ENCODE measurements at places on chromosomes 3 and 15.

DNA sequence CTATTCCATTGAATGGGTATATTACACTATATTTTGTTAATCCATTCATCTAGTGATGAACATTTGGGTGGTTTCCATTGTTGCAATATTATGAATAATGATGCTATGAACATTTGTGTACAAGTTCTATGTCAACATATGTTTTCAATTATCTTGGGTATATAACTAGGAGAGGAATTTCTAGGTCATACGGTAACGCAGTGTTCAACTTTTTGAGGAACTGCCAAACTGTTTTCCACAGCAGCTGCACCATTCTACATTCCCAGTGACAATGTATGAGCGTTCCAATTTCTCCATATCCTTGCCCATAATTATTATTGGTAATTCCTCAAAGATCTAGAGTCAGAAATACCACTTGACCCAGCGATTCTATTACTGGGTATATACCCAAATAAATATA is 24.1 kb upstream of the RORA start:
- no peak for DNase-seq

DNA sequence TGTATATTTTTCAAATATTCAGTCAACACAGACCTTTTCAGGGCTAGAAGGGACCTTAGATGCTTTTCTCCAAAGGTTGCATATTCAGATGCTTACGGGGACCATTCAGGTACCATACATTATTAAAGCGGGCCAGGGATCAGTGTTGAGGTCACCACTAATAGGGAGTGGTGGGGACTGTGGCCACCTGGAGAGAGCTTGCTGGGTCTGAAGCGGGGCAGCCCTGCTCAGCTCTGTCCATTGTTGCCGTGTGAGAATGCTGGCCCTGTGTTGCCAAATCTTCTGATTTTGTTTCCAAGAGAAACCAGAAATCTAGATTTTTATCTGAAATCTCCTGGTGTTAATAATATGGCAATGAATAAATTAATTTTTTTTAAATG is 23.7 kb downstream of the ABHD2 start:
- DNase-seq, result no peak

DNA sequence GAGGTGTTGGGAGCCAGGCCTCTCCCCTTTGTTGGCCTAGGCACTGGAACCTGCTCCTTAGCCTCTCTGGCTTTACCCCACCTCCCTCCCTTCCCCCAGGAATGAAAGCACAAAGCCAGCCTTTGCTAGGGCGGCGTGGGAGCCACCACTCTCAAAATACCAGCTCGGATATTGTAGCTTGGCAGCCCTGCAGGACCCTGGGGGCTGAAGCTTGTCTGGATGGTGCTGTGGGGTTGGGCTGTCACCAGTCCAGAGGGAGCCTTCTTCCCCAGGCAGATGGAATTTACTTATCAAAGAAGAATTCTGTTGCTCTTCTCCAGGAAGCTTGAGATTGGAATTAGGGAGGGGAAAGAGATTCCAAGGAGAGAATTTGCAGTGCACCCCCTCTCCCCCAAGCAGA is 14.9 kb upstream of the GRM2 start:
- DNase-seq, result no peak

DNA sequence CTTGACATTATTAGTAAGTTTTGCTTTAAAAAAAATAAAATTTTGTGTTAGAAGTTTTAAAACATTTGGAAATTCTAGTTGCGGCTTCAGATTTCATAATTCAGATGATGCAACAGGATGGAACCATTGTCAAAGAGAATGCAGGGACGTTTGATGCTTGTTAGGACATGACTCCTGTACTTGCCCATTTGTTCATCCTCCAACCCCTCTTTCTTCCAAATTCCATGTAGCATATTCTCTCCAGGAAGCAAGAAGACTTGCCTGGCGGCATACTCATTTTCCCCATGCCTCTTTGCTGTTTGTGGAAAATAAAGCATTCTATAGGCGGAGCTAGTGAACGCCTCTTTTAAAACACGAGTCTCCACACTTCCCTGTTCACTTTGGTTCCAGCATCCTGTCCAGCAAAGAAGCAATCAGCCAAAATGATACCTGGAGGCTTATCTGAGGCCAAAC is at the start of gene CSTA:
CSTA (plus strand) TSS at position 378 of the 453 bp plus-strand sequence; CDS start at position 423, 45 bp downstream.
- DNase-seq, result no peak

DNA sequence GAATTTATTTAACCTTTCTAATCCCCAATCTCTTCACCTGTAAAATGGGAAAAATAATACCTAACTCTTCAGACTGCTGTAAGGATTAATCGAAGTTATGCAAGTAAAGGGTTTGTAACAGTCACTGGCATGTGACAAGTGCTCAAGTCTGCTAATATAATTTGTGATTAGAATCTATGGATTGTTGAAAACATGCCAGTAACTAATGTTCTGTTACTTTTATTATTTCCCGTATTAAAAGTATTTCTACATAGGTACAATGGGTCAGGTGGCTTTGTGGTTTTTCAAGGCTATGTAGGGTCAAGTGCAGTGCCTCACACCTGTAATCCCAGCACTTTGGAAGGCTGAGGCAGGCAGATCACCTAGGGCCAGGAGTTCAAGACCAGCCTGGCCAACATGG is 29.4 kb downstream of the ULK4 start:
- no peak for DNase-seq

DNA sequence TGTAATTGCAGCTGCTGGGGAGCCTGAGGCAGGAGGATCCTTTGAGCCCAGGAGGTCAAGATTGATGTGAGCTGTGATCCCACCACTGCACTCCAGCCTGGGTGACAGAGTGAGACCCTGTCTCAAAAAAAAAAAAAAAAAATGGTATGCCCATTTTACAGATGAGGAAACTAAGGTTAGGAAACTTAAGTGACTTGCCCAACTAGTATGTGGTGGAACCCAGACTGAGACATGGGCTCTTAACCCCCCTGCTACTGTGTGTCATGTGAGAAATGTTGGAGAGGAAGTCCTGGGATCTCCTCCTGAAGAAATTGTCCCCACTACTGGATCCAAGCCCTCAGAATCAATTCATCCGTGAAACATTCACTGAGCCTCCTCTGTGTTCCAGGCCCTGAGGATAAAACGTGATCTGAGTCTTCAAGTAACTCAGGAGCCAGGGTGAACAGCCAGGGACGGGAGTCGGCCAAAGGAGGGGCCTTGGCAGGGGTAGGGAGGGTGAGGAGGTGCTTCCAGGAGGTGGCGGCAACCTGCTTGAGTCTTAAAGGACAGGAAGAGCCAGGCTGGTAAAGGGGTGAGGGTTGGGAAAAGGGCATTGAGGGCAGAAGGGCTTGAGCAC is 19.6 kb upstream of the RNU6-1 start:
- DNase-seq, result no peak

DNA sequence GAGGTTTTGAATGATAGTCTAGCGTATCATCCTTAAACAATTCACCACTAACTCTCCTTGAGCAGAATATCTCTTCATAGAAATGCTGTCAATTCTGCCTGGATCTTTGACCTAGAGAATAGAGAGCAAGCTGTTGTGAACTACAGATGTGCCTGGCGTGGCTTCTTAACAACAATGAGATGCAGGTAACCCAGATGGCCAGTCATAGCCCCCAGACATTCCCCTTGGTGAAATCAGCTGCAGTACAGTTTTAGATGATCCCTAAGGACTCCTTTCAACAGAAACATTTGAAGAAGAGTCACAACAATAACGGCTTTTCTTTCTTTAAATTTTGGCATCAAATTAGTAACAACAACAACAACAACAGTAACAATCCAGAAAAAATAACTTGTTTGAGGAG is 1041.3 kb downstream of the ROBO1 start:
- DNase-seq, result no peak

- DNase-seq, result no peak
Observed at GRCh38 chr3:133152681-133153220, 114.6 kb downstream of the TMEM108 start.

DNA sequence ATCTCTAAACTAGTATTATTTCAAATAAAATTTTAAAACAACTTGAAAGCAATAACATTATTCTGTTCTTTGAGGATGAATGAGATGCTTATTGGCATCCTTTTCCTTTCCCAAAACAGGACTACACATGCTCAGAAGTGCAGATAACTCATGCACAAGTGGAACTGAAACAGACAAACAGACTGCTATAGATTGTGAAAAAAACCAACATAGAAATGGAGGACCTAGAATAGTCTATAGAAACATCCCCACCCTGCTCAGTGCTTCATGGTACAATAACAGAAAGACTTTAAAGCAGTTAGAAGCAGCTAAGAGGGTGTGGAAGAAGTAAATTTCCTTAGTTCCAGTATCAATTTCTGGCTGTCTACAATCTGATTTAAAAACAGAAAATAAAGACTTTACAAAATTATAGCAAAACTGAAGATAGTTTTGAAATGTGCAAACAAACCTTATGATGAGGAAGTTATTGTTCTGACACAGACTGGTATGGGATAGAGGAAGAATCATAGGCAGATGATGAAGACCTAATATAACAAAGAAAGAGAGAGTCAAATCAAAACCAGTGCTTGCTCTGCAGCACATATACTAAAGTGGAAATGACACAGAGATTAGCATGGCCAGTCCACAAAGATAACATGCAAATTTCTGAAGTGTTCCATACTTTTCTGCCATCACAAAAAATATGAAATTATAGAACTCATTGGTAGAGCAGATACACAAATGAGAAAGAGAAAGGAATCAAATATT is 1025.4 kb downstream of the SQOR start:
- DNase-seq, result no peak

DNA sequence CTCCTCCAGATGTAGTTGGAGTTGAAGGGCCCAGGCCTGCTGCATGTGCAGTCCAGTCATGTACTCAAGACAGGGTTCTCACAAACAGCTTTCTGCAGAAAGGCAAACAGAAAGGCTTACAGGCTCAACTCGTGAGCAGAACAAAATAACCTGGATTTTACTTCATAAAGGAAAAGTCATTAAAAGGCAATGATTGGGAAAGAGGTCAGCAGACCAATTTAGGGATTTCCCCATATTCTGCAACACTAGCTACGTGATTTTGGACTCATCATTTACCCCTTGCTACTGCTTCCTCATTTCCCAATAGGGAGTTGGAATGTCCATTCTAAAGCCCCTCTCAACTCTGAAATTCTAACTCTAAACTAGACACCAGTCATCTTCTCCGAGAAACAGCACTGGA is 18.1 kb downstream of the METTL6 start:
- no peak for DNase-seq

DNA sequence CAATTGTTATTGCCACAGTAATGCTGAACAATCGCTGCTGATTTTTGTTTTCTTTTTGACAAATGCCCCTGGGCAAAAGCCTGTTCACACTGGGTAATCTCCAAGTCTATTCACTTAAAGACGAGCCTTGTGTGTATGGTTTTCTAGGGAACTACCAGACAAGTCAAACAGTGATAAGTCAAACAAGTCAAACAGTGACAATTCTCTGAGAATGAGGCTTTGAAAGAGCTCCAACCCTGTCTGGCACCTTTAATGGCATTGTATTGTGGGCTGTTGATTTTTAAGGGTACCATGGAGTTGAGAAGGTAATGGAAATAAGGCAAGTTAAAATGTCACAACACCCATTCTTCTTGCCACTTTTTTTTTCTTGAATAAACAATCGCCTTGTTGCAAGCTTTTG is 59.4 kb upstream of the TMC3 start:
- DNase-seq, result no peak

GRCh38 chr3:46442576-46443530 is 21.9 kb downstream of the LTF start:
- no peak for DNase-seq

- no peak for DNase-seq
Observed at GRCh38 chr3:30711151-30711550, 104.8 kb downstream of the TGFBR2 start.

DNA sequence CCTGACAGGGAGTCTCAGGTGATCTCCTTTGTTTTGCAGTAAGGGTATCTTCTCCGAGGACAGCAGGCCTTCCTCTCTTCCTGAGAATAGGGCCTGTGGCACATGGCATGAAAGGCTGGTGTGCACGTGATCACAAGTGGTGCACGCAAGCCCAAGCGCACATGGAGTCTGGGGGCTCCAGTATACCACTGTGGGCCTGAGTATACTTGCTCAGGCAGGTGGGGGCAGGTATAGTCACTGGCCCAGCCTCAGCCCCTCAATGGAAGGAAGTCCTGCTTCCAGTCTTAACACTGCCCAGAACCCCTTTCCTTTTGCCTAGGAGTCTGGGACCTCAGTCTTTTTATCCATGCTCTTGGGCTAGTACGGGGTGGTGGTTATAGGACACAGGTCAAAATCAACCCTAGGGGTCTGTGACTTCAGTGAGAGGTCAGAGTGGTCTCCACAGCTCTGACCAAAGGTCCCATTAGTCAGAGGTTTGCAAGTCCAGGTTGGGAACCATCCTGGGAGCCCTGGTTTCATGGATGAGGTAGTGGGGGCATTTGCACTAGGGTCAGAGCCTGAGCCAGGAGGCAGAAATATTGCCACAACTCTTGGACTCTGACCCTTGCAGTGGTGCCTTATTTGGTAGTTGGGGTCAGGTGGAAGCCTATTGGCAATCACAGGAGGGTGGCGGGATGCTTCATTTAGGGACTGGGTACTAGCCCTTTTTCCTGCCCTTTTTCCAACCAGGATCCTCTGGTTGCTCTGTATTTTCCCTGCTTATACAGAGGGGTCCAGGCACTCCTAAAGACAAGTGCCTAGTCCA is 823 bp upstream of the CCDC71 start:
- no peak for DNase-seq

DNA sequence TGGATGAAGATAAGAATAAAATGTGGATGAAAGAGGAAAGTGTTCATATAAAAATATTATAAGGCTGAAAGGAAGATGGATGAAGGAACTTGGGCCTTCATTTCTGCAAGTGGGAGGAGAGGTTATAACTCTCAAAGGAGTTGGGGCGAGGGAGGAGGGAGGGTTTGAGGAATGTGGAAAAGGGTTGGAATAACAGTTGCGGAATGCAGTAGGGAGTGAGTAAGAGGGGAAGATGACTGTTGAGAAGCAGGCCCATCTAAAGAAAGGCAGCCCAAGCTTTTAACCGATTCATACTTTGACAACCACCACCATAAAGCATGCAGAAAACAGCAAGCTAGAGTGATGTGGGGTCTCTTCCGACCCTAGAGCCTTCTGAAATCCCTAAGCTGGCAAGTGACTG is 8.3 kb upstream of the TM4SF4 start:
- DNase-seq, result no peak

- DNase-seq, result no peak
Observed at GRCh38 chr3:182621435-182622240, 171.7 kb upstream of the ATP11B start.

- DNase-seq, result no peak
Observed at GRCh38 chr3:31613177-31613576, 80.5 kb downstream of the STT3B start.

- DNase-seq, result no peak
Observed at GRCh38 chr15:73001840-73002239, 50.4 kb upstream of the NEO1 start.

- no peak for DNase-seq
Observed at GRCh38 chr15:87129916-87130315, 1050.2 kb downstream of the AGBL1 start.

GRCh38 chr3:4751029-4751501 is 228.2 kb upstream of the BHLHE40 start:
- DNase-seq, result no peak
